ENCODE measurements at places on chromosomes 4 and X.

- DNase-seq = no peak
Measured at GRCh38 chrX:106484233-106484632, 127.5 kb upstream of the RADX start.

- DNase-seq = no peak
Measured at GRCh38 chrX:49103637-49104036, 19.9 kb downstream of the GPKOW start.

DNA sequence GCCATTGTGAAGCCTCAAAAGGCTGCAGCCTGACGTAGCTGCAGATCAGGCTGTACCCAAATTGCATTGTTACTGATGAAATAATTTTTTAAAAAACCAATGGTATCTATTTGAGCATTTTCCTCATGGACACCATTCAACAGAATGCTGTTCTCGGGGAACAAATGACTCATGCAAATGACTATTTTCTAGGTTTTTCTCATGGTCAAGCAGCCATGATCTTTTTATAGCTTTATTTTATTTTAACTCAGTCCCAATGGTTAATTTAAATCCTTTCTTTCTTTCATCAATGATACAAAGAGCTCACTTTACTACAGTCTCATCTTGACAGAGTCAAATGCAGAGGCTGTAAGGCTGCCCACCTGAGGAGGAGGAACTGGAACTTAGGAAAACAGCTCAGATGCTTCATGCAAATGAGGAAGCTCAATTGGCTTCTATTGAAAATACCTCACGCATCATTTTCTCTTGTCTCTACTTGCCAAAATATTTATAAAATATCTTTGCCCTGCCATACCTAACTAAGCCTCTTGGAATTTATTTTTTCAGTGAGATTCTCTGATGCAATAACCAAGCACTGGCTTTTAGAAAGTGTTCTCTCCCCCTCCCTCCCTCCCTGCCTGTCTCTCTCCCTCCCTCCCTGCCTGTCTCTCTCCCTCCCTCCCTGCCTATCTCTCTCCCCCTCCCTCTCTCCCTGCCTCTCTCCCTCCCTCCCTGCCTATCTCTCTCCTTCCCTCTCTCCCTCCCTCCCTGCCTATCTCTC, 81.0 kb downstream of the SORBS2 start:
- DNase-seq = no peak

- no peak for DNase-seq
Measured at GRCh38 chr4:150141756-150142155, 63.5 kb downstream of the DCLK2 start.

GRCh38 chrX:103845165-103845653, 13.2 kb upstream of the RAB9B start:
- DNase-seq = peak; percentile 30
